ENCODE measurements at places on chromosomes 4 and X.

DNA sequence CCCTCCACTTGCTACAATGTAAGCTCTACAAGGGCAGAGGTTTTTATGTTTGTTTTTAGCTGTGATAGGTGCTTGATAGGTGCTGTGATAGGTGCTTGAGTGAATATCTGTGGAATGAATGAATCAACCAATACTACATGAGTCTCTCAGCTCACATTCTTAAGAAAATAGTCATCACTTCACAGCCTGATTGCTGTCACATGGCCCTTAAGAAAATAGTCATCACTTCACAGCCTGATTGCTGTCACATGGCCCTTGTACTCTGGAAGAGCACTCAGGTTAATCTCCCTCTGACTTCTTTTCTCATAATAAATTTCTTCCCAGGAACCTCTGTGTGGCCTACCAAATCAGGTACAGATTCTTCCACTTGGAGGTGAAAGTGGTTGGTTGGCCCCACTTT is 335.2 kb downstream of the TENM3 start:
- DNase-seq: no peak

DNA sequence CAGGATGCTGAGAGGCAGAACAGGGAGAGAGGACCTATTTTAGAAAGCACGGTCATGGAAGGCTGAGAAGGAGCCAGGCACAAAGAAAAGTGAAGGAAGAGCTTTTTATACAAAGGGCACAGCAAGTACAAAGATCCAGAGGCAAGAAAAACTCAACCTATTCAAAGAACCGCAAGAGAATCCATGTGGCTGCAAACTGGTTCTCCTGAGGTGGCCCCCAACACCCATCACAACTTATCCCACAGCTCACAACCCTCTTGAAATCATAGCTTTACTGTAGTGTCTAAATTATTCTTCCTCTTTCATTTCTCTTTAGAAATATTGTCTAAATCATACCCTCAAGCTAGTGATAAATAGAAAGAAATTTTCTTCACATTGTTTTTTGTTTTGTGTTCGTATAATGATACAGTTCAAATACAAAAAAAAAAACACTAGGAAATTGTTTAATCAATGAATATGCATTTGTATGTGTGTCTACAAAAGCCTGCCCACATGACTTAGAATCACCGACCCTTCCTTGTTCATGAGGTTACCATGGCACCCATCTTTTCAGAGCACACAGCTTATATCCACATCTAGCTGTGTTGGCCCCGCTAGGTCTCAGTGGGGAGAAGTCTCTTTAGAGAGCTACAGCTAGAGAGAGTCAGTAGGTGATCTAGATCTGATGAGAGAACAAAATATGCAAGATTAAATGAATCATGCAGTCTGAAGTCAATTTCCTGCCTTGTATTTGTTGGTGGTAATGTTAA is 126.9 kb upstream of the DCLK2 start:
- no peak for DNase-seq

- no peak for DNase-seq
Observed at GRCh38 chrX:24231131-24231540, 81.6 kb downstream of the ZFX start.

DNA sequence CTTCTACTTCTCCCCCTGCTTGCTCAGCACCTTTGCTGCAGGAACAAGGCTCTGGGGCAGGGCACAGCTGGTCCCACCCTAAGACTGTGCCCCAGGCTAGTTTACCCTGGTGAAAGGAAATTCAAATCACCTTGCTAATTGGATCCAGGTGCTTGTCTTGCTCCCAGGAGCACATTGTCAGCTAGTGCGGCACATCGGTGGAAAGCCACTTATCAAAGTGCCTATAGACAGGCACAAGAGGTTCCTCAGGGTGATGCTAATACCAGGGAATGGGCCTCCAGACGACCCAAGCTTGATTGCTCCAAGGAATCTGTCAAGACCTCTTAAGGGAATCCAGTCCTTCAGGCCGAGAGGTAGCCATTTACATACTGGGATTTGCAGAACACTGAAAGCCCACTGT is 64.5 kb upstream of the PRPS1 start:
- DNase-seq: no peak

GRCh38 chr4:137312257-137312656 is 220.0 kb downstream of the PCDH18 start:
- no peak for DNase-seq

DNA sequence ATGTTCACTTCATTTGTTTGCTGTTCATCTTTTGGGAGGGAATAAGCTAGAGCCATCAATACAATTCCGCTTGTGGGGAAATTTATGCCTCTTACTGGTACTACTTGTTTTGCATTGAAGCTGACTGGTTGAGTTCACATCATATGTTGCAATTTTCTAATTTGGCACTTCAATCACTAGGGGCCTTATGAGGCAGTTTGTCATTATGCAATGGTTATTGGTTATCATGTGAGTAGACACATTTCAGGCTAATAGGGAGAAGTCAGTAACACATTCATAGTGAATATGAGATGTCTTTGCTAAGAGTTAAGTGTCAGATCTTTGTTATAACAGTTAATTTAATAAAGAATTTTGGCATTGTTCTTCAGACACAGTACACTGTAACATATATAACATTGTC is 5.0 kb downstream of the RPL36A start:
- DNase-seq: no peak

DNA sequence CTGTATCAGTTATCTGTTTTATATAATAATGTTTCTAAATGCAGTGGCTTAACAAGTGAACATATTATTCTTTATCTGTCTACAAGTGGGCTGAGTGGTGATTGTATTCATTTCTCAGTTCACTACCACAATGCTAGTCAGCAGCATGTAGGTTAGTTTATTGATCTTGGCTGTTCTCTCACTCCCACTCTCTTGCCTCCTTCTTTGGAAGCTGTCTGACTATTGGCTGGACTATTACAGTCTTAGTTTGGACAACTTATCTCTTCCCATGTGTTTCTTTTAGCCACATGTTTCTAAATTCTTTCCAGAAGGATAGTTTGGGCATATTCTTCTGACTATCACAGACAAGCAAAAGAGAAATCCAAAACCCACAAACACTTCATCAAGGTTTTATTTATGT is 459.5 kb upstream of the AGA start:
- no peak for DNase-seq

GRCh38 chrX:148535639-148536038 is 35.2 kb downstream of the AFF2 start:
- no peak for DNase-seq

DNA sequence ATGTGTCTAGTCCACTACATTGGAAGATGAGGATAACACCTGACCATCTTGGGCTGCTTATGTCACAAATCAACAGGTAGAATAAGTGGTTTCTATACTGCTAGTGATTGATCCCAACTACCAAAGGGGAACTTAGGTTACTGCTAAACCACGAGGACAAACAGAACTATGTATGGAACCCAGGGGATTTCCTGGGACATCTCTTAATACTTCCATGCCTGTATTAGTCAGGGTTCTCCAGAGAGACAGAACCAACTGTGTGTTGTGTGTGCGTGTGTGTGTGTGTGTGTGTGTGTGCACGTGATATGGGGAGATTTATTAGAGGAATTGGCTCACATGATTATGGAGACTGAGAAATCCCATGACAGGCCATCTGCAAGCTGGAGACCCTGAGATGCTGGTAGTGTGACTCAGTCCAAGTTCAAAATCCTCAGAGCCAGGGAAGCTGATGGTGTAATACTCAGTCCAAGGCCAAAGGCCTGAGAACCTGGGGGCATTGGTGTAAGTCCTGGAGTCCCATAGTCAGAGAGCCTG is 16.2 kb upstream of the AFF1 start:
- DNase-seq: no peak

DNA sequence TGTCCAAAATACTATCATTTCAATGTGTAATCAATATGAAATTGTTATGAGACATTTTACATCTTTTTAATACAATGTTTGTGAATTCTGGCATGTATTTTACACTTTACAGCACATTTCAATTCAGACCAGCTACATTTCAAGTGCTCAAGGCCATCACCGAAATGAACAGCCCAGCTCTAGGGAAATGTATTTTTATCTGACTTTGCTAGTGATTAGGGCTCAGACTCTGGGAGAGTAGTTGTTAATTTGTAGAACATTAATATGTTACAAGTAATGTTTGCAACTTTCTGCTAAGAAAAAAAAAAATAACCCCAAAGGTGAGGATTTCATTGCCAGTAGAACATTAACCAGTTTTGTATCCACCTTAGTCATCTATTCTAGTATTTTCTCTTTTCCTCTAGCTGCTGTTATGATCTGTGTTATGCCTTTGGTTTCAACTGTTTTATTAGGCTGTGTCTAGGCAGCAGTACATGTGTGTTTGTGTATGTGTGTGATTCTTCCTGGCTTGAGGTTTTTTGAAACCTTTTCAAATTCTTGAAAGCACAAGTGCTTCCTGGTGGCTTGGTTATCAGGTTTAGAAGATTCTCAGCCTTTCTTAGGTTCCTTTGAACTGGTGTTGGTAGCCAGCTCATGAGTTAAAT is 125.9 kb downstream of the NSUN7 start:
- no peak for DNase-seq

DNA sequence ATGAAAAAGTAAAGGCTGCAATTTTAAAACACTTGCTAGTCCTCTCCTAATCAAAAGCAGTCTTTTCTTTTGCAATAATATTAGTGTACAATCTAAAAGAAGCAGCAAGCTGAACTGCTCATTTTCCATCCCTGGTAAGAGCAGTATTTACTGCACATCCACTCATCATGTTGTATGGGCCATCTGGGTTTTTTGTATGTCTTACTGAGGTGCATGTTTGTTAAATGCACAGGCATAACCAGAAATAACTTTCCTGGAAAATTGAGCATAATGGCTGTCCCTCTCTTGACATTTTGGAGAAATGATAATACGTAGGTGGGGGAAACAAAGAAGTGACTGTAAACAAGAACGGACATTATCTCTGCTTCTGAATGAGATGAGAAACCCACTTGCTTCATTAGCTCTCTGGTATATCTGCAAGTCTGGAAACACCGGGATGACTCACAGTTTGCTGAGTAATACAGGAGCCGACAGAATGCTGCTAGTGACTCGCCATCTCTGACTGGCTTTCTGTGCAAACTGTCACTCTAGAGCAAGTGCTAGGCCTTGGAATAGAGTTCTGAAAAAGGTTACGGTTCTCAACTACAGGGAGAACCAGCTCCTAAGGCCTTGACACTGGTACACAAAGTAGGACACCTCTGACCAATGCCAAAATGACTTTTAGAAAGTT is 85.7 kb upstream of the MTM1 start:
- DNase-seq: no peak

GRCh38 chr4:16684097-16684496 is 214.3 kb downstream of the LDB2 start:
- DNase-seq: no peak

DNA sequence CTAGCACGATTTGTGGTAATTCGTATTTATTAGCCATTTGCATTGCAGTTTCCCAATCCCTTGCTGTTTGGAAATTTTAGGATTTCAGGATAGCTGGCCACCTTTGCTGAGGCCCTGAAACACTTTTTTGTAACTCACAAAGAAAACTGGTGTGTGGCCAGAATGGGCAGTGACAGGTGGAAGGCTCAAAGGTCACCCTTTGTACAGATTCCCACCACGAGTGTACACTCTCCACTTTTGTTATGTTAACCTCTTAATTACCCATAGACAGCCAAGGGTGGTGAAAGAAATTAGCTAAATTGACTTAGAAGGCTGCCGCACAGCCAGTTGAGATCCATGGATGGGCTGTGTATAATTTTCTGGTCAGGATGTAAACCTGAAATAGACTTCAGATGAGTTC is 109.7 kb upstream of the ARX start:
- no peak for DNase-seq

All from KG1 (cell line).